ENCODE measurements at places on chromosomes 16 and 17. TPM values are rescaled to one million over a fixed set of nuclear protein-coding genes. Genes with fewer than 3 reads are reported as not detected.

Gene NT5C
- polyA plus RNA-seq = 114 TPM

- peaks cover 6% of the 10 kb centered on the region for H3K36me3 ChIP-seq
- H3K4me1 ChIP-seq = peaks cover 4% of the 10 kb centered on the region
- H3K27me3 ChIP-seq = no peaks in the 10 kb centered on the region
- H3K27ac ChIP-seq = no peak overlapping the region
- DNase-seq = no peak
These were observed 1.1 kb upstream of the PIGS start for GRCh38 chr17:28572259-28573039.

GRCh38 chr17:13787636-13788035 is 185.9 kb upstream of the HS3ST3A1 start:
- no peaks in the 10 kb centered on the region for H3K36me3 ChIP-seq
- no peak overlapping the region for H3K27ac ChIP-seq
- DNase-seq = no peak
- H3K4me3 ChIP-seq = no peak overlapping the region
- no peaks in the 10 kb centered on the region for H3K27me3 ChIP-seq

DNA sequence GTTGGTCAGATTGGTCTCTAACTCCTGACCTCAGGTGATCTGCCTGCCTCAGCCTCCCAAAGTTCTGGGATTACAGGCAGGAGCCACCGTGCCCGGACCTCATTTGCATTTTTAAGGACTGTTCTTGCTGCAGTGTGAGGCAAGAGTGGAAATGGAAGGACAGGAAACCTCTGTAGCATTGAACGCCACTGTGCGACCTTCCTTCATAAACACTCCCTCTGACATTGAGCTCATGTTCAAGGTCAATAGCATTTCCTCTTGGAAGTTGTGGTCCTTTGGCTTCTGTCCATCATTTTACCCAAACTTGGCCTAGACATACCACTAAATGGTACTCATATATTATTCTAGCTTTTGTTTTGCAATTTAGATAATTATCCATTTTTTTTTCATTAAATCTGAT is 32.8 kb upstream of the ABCA8 start:
- no peaks in the 10 kb centered on the region for H3K36me3 ChIP-seq
- H3K27ac ChIP-seq = no peak overlapping the region
- H3K4me3 ChIP-seq = no peak overlapping the region
- DNase-seq = no peak

DNA sequence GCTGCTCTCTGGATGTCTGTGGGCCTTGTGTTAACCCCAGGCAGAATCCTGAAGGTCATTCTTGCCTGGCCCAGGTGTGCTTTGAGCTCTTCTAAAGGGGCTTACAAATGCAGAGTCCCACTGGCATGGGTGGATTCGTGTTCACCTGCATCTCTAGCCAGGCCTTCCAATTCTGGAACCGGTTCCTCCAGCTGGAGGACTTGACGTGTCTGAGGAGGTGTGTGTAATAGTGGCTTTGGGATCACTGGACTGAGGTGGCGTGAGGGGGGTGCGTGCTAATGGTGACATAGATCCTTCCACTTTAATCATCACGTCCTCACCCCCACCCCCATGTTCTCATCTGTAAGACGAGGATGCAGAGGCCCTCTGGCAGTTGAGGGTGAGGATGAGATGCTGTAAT is 4.8 kb downstream of the GSE1 start:
- H3K27ac ChIP-seq = peak overlapping the region; percentile 22
- no peak overlapping the region for H3K4me3 ChIP-seq
- H3K27me3 ChIP-seq = no peaks in the 10 kb centered on the region
- H3K4me1 ChIP-seq = peaks cover 82% of the 10 kb centered on the region
- peaks cover 19% of the 10 kb centered on the region for H3K36me3 ChIP-seq

DNA sequence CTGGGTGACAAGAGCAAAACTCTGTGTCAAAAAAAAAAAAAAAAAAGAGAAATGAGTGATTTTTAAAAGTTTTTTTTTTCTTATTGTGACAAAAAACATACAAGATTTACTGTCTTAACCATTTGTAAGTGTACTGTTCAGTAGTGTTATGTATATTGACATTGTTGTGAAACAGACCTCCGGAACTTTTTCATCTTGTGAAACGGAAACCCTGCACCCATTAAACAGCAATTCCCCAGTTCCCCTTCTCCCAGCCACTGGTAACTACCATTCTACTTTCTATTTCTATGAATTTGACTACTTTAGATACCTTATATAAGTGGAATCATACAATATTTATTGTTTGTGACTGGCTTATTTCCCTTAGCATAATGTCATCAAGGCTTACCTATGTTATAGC is 18.7 kb downstream of the DUS2 start:
- H3K27ac ChIP-seq = no peak overlapping the region
- no peaks in the 10 kb centered on the region for H3K27me3 ChIP-seq
- no peaks in the 10 kb centered on the region for H3K4me1 ChIP-seq
- no peak for DNase-seq
- peaks cover 3% of the 10 kb centered on the region for H3K36me3 ChIP-seq
- H3K4me3 ChIP-seq = no peak overlapping the region

DNA sequence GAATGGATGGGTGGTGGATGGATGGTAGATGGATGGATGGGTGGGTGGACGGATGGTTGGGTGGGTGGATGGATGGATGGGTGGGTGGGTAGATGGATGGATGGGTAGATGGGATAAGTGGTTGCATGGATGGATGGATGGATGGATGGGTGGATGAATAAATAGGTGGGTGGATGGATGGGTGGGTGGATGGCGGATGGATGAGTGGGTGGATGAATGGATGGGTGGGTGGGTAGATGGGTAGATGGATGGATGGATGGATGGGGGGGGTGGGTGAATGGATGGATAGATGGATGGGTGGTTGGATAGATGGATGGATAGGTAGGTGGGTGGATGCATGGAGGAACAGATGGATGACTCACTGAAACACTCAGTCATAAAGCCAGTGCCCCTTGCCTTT is 51.0 kb upstream of the FASN start:
- no peaks in the 10 kb centered on the region for H3K4me1 ChIP-seq
- H3K36me3 ChIP-seq = peaks cover 6% of the 10 kb centered on the region
- no peaks in the 10 kb centered on the region for H3K27me3 ChIP-seq
- no peak overlapping the region for H3K4me3 ChIP-seq
- no peak for DNase-seq
- no peak overlapping the region for H3K27ac ChIP-seq

- DNase-seq = peak; percentile 51
- H3K27ac ChIP-seq = no peak overlapping the region
- H3K27me3 ChIP-seq = no peaks in the 10 kb centered on the region
- H3K4me1 ChIP-seq = no peaks in the 10 kb centered on the region
- H3K4me3 ChIP-seq = no peak overlapping the region
- peaks cover 67% of the 10 kb centered on the region for H3K36me3 ChIP-seq
These were observed 151.0 kb upstream of the RBL2 start for GRCh38 chr16:53282975-53283946.

- peaks cover 4% of the 10 kb centered on the region for H3K4me1 ChIP-seq
- no peak overlapping the region for H3K27ac ChIP-seq
- H3K36me3 ChIP-seq = no peaks in the 10 kb centered on the region
- H3K27me3 ChIP-seq = no peaks in the 10 kb centered on the region
These were observed 175.3 kb downstream of the UTP18 start for GRCh38 chr17:51435641-51436091.

GRCh38 chr16:72952404-72952803 is 95.5 kb downstream of the ZFHX3 start:
- H3K27me3 ChIP-seq = no peaks in the 10 kb centered on the region
- peaks cover 22% of the 10 kb centered on the region for H3K4me1 ChIP-seq
- H3K27ac ChIP-seq = peak overlapping the region; percentile 77
- DNase-seq = no peak
- H3K4me3 ChIP-seq = peak overlapping the region; percentile 5

All from SK-N-SH (cell line).